A172 (cell line): ENCODE measurements at places on chromosomes 5 and 9. TPM values are rescaled to one million over a fixed set of nuclear protein-coding genes. Genes with fewer than 3 reads are reported as not detected.
A peak's percentile ranks its signal among the peaks of the same experiment; 100 is the strongest.

The MEGF10 gene
- total RNA-seq, result 0.02 TPM in 1 of 2 replicates, not detected in the other

GRCh38 chr9:77766587-77766986 lies 118.5 kb upstream of the GNA14 start:
- no peak for DNase-seq

The NME5 gene
- total RNA-seq, result 1.8 and 2.6 TPM in 2 replicates

The REXO4 gene
- 24.8 and 28.3 TPM in 2 replicates for total RNA-seq

The MCTP1 gene
- total RNA-seq, result 14.2 and 15.7 TPM in 2 replicates

The ADAMTS2 gene
- 0.14 and 0.79 TPM in 2 replicates for total RNA-seq

- no peak for DNase-seq
Observed at GRCh38 chr5:174398171-174398570, 326.2 kb upstream of the MSX2 start.

GRCh38 chr9:93955111-93955980 lies at the start of gene BARX1:
BARX1 (minus strand) TSS chr9:93955355; CDS start chr9:93955146, 209 bp downstream.
- DNase-seq, result no peak

GRCh38 chr5:41482715-41483114 lies 27.7 kb downstream of the PLCXD3 start:
- no peak for DNase-seq

The OR1L6 gene
- not detected in 2 replicates for total RNA-seq

DNA sequence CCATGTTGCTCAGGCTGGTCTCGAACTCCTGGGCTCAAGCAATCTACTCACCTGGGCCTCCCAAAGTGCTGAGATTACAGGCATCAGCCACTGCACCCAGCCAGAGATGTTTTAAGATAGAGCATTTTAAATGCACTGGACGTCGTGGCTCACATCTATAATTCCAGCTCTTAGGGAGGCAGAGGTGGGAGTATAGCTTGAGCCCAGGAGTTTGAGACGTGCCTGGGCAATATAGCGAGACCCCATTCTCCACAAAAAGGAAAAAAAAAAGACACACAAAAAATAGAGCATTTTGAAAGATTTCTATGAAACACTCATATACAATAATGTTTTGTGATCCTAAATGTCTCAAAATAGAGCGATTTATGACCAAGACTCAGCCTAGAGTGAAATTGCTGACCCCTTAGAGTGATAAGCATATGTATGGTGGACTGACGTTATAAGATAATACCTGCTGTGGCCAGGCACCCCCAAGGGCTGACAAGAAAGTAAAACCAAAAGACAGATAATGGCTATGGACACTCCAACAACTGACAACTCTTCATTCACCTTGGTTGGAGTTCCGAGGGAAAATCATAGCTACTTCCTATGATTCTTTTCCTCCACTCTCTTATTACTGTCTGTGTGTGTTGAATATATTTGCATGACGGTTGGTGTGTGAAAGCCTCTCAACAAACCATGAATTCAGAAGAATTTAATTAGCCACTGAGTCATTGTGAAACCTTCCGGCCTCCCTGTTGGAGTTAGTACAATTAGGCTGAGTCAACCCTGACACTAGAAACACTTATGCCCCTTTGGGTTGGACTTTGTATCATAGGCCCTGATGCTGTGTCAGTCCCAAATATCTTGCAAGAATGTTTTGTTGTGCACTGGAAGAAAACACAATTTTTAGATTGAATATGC lies 526.5 kb upstream of the NUDT12 start:
- DNase-seq, result peak; percentile 97

The DEPDC1B gene
- total RNA-seq, result 34.4 and 35.0 TPM in 2 replicates

GRCh38 chr9:98064623-98065392 lies 8.3 kb downstream of the NANS start:
- DNase-seq, result no peak

GRCh38 chr5:89303033-89303480 lies 420.1 kb upstream of the MEF2C start:
- no peak for DNase-seq

The TOR4A gene
- 79.6 and 94.5 TPM in 2 replicates for total RNA-seq

- DNase-seq, result peak; percentile 13
Observed at GRCh38 chr5:23139338-23140171, 286.4 kb upstream of the CDH12 start.

DNA sequence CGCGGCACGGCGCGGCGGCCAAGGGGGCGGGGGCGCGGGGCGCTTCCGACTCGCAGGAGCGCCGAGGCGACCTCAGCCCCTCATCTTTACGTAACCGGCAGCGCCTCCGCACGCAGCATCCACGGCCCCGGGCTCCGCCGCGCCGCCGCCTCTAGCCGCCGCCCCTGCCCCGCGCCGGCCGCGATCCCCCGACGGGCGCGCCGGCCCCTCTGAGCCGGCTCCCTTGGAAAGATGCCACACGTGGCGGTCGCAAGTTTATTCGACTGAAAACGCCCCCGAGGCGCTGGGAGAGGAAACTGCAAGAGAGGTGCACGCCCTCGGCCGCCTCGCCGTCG lies 1.0 kb downstream of the KLF9 start:
- no peak for DNase-seq

GRCh38 chr5:116520771-116521170 lies 53.9 kb downstream of the SEMA6A start:
- no peak for DNase-seq

GRCh38 chr9:35385042-35385441 lies 104.9 kb upstream of the RUSC2 start:
- no peak for DNase-seq

- no peak for DNase-seq
Observed at GRCh38 chr5:131229623-131230022, 34.2 kb upstream of the CDC42SE2 start.

- DNase-seq, result no peak
Observed at GRCh38 chr9:129176701-129177442, 1.2 kb downstream of the IER5L start.

- DNase-seq, result no peak
Observed at GRCh38 chr9:73515216-73515615, 363.6 kb downstream of the ANXA1 start.

DNA sequence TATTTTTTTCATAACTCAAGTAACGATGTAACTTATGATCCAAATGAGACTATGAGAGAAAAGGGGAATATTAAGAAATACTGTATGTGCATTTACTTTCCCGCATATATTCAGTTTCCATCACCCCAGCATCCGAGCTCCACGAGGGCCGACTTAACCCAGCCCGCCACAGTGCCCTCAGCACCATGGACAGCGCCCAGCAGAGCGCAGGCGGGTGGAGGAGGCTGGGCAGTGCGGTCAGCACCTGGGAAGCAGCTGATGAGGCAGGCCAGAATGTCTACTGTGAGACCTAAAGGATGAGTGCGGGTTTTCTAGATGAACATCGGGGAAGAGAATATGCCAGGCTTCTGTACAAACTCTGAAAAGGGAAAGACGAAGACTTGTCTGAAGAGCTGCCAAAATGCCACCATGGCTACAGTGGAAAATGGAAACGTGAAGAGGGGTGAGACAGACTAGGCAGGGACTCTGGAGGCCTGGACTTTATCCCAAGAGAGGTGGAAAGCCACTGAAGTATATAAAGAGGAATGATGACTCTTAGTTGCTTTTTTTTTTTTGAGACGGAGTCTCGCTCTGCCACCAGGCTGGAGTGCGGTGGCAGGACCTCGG lies 34.5 kb upstream of the MED27 start:
- DNase-seq, result peak; percentile 69

The CATSPER3 gene
- not detected in 2 replicates for total RNA-seq

GRCh38 chr5:87233143-87233542 lies 34.5 kb upstream of the RASA1 start:
- DNase-seq, result no peak

DNA sequence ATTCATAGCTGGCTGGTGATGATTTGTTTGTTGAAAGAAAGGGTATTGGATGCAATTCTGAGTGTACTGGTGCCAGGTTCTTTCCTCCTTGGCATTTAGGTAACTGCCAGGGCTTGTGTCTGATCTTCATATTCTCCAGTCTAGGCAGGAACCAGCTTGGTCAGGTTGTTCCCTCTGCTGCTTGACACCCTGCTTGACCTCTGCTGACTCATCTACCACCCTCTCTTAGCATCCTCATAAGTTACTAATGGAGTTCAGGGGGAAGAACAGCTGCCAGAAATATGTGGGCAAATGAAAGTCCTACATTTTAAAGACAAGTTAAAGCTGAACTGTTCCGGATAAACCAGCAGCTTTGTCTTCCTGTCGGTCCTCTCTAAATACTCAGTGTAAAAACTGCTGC lies 116.1 kb upstream of the TNC start:
- DNase-seq, result peak; percentile 94

DNA sequence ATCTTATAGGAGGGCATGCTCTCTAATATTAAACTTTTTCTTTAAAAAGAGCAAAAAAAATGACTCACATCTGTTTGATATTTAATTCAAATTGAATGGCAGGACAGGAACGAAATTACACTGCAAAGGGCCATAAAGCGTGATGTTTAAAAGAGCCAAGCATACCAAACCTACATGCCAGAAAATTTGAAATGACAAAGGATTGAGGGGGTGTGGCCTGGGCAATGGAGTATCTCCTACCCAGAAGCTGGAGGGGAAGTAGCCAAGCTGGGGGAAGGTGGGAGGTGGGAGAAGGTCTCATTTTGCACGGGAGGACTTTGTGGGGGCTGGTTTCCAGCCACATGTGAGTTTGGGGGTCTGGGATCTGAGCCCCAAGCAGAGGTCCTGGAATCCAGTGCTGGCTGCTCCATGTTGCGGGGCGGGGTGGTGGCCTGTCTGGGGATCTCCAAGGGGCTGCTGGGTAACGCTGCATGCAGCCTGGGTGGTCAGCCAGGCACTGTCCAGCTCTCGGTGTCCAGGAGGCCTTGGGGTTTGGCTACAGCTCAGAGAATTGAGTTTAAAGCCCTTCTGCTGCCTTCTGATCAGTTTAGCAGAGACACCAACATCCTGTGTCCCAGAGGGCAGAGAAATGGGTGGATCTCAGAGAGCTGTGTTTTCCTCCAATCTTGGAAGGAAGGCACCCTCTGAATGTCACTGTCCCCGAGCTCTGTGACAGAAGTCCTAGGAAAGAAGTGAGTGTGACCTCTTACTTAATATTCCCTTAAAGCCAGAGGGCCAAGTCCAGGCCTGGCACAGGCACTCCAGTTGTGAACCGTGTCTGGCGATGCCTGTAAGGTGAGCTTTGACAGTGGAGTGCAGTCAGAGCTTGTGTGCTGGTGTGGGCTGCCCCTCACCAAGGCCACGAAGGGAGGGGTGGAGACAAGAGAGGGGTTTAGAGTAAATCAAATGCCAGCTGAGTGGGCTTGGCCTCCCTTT lies 7.6 kb downstream of the DCANP1 start:
- DNase-seq, result no peak

GRCh38 chr9:117763314-117763713 lies 59.1 kb downstream of the TLR4 start:
- DNase-seq, result peak; percentile 64

GRCh38 chr5:8341406-8341805 lies 472.5 kb downstream of the MTRR start:
- DNase-seq, result no peak

DNA sequence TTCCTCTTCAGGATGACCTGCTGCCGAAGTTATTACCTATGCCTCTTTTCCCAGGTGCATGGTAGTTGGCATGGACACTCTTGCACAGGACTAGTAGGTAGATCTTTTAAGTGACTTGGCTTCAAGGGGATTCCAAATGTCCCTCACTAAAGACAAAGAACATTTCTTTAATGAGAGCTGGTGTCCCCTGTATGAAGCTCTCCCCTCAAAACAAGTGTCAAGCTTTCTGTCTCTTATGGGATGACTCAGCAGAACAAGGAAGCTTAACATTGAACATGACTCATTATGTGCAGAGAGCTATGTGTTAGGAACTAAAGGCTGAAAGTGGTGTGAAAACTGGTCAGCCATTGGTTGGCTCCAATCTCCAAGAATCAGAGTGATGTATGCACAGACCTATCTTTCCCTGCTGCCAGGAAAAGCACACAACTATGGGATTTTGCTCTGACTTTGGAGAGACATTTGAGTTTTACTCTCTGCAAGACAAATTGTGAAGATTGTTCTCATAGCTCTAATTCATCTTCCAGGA lies 120.5 kb downstream of the PRDM6 start:
- peak; percentile 88 for DNase-seq

DNA sequence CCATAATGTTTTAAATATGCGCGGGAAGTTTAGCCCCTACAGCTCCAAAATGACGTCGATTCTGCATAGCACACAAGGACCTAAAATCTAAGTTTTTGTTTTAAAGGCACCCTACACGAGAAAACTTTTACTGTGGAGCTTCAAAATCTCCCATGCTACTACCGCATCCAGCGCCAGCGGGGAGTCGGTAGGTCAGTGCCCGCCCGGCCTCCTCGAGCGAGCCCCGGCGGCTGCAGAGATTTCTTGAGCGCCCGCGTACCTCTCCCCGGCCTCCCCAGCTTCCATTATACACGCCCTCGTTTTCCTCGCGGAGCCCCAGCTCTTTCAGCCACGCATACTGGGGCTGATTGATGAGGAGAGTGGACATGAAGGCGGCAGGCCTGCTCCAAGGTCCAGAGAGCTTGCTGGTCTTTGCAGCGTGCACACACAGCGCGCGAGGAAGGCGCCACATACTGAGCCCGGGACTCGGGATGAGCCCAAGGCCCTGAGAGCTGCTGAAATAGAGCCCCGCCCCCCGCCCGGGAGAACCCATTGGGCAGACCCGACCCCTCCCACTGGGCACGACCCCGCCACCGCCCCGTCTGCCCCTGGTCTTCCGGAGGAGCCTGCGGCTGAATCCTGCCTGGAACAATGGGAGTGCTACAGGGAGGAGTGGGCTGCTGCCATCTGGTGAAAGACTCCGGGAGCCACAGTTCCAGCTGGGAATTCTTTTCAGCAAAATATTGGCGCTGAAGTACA lies at the start of gene ALDH7A1:
ALDH7A1 (minus strand) TSS at position 472 of the 738 bp plus-strand sequence; CDS start at position 451, 21 bp downstream.
- peak; percentile 94 for DNase-seq

The C5 gene
- 6.3 and 11.5 TPM in 2 replicates for total RNA-seq

The SEMA5A gene
- total RNA-seq, result 9.3 and 12.0 TPM in 2 replicates

- no peak for DNase-seq
Observed at GRCh38 chr9:124222109-124222508, 35.6 kb upstream of the NEK6 start.

- peak; percentile 43 for DNase-seq
Observed at GRCh38 chr5:104412649-104413240, 850.2 kb upstream of the NUDT12 start.

GRCh38 chr9:31556667-31557463 lies 827.6 kb upstream of the ACO1 start:
- no peak for DNase-seq

- no peak for DNase-seq
Observed at GRCh38 chr9:14366076-14366475, 52.1 kb upstream of the NFIB start.

- DNase-seq, result no peak
Observed at GRCh38 chr5:7872517-7873130, 3.7 kb downstream of the MTRR start.

DNA sequence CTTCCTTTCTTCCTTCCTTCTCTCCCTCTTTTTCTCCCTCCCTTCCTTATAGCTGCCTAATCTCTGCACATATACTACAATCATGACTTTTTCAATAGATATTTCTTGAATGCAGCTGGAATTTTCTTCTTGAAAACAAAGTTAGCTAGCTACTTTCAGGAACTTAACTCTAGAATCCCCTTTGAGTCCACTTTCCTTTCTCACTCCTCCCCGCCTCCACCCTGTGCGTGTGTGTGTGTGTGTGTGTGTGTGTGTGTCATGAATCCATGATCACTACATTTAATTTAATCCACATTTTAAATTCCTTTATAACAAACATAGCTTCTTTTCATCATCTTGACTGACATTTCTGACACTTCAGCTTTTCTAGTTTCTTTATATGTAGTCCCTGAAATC lies 167.5 kb upstream of the KLF9 start:
- no peak for DNase-seq
